ENCODE measurements at places on chromosomes 3 and 15.

- no peak for DNase-seq
Observed at GRCh38 chr3:30073622-30074021, 532.8 kb upstream of the TGFBR2 start.

DNA sequence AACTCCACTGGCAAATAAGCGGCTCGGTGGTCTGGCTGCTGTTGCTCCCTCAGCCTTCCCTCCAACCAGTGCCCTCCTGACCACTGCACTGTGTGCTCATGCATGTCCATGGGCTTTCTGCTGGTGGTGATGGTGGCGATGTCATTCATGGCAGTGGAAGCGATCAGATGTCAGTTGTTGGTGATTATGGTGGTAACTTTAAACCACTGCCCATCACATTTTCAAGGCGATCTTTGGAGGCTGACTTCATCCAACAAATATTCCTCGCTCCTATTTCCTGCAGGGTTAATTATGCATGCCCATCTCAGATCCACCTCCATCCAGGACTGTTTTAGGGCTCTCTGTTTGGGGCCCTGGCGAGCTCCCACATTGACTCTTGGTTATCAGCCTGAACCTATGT, 13.4 kb upstream of the HCN4 start:
- no peak for DNase-seq

GRCh38 chr15:96619174-96619573, 288.7 kb downstream of the NR2F2 start:
- no peak for DNase-seq

- peak; percentile 65 for DNase-seq
Observed at GRCh38 chr3:197501879-197502620, 53.7 kb downstream of the BDH1 start.

DNA sequence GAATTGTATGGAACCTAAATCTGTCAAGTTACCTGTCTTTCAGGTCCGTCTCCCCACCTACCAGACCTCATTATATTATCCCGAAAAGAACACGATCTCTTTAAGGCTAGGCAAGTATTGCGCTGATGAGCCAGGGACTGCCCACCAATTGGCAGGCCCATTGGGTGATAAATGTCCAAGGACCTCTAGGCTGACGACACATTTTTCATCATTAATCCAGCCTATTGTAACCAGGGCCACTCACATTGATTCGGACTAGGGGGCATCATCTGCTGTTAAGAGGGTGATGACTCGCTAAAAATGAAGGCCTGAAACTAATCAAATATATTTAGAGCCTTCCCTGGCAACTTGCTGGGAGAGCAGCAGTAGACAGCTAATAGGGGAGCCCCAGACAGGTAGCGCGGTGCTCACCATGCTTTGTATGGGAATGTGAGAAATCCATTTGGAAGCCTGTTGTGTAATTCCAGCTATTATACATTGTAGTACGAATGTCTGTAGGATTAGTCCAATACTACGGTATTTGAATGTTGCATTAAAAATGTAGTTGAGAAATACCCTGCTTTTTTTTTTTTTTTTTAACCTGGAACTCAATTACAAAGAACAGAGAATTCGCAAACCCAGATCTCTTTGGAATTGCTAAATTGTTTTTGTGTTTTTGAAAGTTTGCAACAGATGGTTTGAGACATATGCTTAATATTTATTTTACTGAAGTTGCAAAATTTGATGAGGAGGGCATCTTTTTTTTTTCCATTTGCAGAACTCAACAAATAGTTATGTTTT, 156.1 kb downstream of the ROBO2 start:
- no peak for DNase-seq

DNA sequence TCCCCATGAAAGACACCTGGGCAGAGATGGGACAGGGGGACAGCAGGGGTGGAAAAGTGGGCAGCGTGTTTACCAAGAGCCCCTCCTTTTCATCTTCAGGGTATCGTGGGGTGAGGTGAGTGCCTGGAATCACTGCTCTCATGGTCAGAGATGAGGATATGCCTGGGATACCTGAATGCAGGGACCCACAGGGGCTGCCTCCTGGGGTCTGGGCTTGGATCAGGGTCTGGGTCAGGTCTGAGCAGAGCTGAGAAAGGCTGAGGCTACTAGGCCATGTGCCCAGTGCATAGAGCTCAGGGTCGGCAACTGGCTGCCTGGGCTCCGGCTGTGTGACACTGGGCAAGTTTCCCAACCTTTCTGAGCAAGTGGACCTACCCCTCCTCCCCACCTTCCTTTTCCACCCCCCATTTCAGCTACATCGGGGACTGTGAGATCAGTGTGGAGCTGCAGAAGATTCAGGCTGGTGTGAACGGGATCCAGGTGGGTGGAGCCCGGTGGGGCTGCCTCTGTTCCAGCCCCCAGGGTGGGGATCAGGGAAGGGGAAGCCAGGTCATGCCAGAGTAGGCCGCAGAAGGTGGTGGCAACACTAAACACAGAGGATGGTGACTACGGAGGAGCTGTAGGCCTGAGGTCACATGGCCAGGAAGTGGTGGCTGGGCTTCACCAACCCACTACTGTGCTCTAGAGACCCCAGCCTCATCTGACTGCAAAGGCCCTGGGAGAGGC, 24.5 kb downstream of the ESYT3 start:
- DNase-seq = no peak

GRCh38 chr3:193773266-193774220, 180.5 kb downstream of the OPA1 start:
- no peak for DNase-seq

DNA sequence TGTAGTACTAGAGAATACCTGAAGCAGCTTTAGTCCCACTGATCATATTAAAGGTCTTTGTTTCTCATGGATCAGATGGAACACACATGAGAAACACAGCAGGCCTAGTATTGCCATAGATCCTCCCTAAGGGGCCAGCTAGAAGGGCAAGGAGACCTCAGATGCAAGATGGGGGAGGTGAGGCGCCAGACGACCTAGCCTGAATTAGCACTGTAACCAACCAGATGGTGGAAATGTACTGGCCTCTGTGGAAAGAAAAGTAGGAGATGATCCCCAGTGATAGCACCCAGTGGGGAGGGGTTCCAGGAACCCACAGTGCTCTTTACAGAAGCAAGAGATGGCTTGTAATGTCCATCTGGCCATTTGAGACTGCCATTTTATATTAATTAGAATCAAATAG, 138.2 kb upstream of the ZNF385D start:
- no peak for DNase-seq

GRCh38 chr3:58333206-58334012, 717 bp downstream of the PXK start:
- DNase-seq = peak; percentile 37

DNA sequence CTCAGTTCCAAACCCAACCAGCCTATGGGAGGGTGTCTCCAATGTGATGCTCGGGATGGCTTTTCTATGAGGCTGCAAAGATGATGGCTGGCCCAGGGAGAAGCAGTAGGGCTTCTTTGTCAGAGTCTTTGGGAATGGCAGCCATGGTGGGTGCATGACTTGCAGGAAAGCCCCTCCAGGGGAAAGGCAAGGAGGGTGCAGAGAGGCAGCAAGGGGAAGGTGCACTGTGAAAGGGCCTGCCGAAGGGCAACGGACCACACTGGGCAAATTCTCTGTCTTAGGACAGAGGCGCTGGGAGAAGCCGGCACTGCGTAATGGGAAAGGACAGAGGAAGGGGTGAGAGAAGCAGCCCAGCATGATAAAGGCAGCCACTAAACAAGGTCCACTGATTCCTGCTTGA, 302.8 kb upstream of the LYSMD4 start:
- no peak for DNase-seq

DNA sequence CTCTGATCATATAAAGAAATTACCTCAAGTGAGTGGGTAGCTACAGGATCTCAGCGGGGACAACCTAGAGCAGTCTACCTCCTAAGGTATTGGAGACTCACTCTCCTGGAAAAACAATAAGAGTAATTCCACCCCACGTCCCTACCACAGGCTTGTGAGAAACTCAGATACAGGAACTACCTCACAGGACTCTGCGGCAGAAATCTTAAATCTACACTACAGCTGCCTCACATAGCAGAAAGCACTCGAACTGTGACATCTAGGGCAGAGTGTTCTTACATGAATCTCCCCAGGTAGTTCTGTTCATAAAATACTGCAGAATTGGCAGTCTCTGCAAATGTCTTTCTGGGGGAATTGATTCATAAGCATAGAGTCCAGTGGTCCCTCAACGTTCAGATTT, 382.9 kb upstream of the IL12A start:
- no peak for DNase-seq

DNA sequence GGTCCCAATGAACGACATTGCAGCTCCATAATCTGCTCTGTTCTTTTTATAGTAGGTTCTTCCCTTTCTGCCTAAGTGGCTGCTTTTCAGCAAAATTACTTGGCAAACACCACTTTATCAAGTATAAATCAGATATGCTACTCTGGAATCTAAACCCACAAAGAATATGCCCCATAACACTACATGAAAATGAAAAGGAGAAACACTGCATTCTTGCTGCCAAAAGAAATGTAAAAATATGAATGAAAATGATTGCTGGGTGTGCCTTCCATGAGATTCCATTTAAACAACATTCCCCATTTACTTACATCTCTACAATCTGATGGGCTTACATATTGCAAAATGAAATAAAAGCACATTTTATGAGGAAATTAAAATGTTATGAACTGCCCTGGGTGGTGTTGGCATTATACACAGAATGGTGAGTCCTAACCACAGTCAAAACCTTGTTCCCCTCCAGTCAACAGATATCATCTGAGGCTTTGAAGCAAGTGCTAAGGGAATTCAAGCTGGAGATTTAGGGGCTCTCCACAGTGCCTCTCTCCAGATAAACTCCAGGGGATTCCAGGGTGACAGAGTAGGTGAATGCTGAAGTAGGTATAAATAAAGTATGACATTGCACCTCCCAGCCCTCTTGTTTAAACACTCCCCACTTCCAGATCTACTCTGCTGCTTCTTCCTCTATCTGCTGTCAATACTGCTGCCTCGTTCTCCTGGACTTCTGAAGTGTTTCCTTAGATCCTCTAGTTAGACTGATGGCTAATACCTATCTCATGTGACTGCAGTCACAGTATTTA, 136.5 kb downstream of the RORA start:
- no peak for DNase-seq

GRCh38 chr3:62109534-62109933, 263.8 kb downstream of the FEZF2 start:
- no peak for DNase-seq

DNA sequence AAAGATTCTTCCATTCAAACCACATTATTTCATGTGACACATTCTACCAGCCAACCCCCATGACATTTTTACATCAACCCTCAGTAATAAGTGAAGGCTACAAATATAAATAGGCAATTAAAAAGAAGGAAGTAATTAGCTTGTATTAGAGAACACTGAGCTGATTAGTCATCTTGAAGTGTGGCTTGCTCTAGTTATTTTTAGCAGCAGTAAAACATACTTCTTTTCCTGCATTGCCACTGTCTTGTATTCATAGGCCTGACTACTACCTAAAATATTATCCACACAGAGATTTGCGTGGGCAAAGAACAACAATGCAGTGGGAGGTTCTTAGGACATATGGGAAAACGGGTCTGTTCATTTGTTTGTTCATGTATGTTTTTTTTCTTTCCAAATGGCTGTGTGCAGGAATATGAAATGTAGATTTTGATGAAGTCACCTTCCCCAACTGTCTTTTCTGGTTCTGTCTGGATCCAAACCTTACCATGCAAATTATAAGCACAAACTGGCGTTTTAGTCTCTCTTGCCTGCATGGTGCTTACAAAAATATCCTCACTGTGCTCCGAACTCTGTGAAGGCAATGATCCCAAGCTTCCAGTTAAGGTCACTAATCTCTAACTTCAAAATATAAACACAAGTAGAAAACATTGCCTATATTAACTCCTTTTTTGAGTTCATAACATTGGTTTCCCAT, 31.5 kb upstream of the TM4SF4 start:
- no peak for DNase-seq

GRCh38 chr3:158233791-158234190, 123.9 kb downstream of the RSRC1 start:
- DNase-seq = no peak

DNA sequence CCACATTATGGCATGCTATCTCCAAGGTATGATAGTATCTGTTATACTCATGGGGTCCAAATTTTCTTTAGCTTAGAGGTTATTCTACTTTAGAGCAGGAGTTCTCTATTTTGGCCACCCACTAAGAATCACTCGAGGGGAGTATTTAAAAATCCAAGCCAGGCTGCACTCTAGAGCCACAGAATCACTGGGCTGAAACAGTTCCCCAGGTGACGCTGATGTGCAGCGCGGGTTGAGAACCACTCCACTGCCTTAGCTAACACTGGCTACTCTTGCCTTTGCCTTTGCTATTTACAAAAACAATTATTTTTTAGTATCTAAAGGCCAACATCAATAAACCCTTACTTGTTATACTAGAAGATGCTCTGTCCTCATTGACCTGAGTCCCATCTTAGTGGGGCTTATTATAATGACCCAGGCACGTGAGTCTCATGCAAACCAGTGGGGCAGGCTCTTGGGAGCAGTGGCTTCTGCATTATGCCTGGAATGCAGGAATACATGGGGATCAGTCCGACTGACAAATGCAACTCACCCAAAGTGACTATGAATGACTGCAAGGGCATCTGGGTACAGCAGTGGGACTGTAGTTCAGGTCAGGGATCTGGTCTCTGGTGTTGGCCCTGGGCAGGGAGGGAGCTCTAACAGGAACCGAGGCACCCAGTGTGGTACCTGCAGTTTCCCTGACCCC, 21.7 kb upstream of the CGNL1 start:
- DNase-seq = no peak

- DNase-seq = no peak
Observed at GRCh38 chr3:33119891-33120290, 6.1 kb downstream of the CRTAP start.

GRCh38 chr3:156610154-156610553, 55.2 kb upstream of the SSR3 start:
- no peak for DNase-seq

GRCh38 chr15:42282344-42282743, 9.1 kb upstream of the TMEM87A start:
- no peak for DNase-seq

DNA sequence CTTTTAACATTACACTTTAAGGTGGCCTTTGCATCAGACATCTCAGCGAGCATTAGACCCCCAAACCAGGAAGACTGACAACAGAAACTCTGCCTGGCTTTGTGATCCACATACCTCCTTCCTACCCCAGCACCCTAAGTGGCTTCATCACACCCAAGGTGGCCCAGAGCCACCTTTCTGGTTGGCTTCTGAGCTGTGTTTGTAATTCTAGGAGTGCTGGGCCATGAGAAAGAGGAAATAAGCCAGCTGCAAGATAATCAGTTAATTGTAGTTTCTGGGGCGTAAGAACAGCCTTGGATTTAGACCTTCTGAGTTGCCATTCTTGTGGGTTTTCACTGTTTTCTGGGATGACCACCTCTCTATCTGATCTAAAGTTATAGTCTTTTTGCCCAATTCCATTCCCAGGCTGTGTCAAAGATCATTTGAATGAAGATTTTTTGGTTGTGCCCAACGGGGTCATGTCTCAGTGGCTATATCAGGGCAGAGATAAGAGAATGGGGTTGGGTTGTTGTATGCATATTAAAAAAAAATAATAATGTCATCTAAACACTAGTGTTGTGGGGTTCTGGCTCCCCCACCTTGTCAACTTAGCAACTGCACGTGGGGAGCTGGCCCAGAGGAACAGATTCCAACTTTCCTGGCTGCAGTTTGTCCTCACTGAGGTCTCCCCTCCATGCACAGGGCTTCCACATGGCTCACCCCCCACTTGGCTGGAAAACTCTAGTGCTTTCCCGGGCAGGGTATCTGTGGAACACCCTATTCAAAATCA, 234.8 kb upstream of the WNT5A start:
- DNase-seq = no peak

GRCh38 chr3:161212906-161213305, 8.2 kb upstream of the NMD3 start:
- DNase-seq = no peak

- no peak for DNase-seq
Observed at GRCh38 chr15:60838206-60838605, 359.3 kb upstream of the ICE2 start.

GRCh38 chr3:16462679-16463078, 50.8 kb downstream of the RFTN1 start:
- DNase-seq = no peak
